ENCODE measurements at places on chromosomes 2 and 18. TPM values are rescaled to one million over a fixed set of nuclear protein-coding genes. Genes with fewer than 3 reads are reported as not detected.

The OXER1 gene
- total RNA-seq, result 0.43 TPM

The CCDC85A gene
- total RNA-seq, result 8.9 TPM

The RIF1 gene
- total RNA-seq, result 39.3 TPM

GRCh38 chr2:10407841-10408648 is 40.1 kb downstream of the ODC1 start:
- H3K27ac ChIP-seq, result no peak overlapping the region
- peaks cover 50% of the 10 kb centered on the region for H3K4me1 ChIP-seq
- H3K36me3 ChIP-seq, result no peaks in the 10 kb centered on the region

DNA sequence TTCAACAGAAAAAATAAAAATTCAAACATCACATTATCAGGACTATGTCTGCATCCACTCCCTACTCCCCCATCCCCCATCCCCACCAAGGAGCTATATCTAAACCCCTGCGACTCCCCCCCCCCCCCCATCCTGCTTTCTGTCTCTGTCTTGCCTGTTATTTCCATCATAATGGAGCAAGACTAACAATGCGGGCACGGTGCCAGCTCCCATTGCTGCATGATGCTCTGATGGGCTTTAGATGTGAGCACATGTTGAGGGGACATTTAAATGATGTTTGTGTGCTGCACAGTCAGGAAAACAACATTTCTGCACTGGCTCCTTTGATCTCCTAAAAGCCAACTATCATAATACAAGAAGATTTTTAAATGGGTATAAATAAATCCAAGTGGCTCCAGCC is 644.2 kb upstream of the SETBP1 start:
- H3K4me3 ChIP-seq, result no peak overlapping the region
- H3K27ac ChIP-seq, result no peak overlapping the region
- H3K27me3 ChIP-seq, result no peaks in the 10 kb centered on the region
- H3K36me3 ChIP-seq, result no peaks in the 10 kb centered on the region

The HNMT gene
- total RNA-seq, result 15.3 TPM

- H3K27ac ChIP-seq, result peak overlapping the region; percentile 71
- H3K36me3 ChIP-seq, result no peaks in the 10 kb centered on the region
- H3K27me3 ChIP-seq, result no peaks in the 10 kb centered on the region
Observed at GRCh38 chr2:240250985-240251847, 110.8 kb upstream of the OTOS start.

DNA sequence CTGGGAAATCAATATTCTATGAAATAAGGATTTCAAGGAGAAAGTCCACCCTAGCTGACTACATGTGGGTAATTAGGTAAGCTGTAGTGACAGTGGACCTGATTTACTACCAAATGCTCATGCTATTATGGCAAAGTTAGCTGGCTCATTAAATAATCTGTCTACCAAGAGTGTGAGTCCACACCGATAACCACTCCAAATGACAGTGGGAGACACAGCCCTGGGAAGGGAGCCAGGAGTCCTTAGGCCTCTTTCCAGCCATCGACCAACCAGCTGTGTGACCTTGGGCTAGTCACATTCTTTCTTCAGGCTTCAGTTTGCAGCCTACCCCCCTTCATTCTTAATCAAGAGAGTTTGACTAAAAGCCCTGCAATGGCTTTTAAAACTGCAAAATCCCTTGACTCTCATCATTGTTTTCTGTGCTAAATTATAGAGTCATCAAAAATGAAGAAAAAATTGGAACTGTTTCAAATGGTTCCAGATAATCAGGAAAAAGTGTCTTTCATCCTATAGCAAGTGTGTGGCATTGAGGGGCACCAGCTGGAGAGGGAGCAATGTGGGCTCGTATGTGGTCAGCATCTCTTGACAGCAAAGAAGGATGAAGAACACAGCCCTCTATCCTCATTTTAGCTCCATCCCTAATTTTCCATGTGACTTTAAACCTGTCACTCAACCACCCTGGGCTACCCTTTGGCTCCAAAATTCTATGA is 45.6 kb upstream of the SLC14A2 start:
- peaks cover 12% of the 10 kb centered on the region for H3K4me1 ChIP-seq
- no peak overlapping the region for H3K4me3 ChIP-seq
- no peak overlapping the region for H3K27ac ChIP-seq
- no peaks in the 10 kb centered on the region for H3K27me3 ChIP-seq
- DNase-seq, result peak; percentile 16

The FTCDNL1 gene
- total RNA-seq, result 0.45 TPM

DNA sequence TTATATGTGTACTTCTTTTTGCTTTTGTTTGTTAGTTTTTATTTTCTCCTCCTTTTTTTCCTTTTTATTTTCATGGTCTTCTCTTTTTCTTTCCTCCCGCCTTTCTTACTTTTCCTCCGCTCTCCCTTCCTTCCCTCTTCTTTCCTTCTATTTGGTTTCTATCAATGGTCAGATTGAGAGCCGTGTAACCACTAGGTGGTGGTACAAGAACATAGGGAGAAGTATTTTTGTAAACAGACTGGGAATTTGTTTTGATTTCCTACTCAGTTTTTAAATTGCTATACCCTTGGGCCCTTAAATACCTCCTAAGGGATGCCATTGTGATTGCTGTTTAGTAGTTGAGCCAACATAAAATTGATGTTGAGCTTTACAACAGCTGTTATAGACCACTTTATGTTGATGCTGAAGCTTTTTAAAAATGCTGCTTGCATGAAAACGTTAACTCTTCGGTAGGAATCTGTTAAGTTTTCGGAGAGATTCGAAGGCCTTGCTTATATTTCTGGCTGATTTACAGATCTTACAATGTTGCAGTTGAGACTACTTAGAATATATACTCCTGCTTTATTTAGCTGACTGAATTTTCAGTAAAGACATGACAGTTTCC is 124.2 kb downstream of the UBE2E3 start:
- peaks cover 15% of the 10 kb centered on the region for H3K4me1 ChIP-seq
- no peaks in the 10 kb centered on the region for H3K27me3 ChIP-seq
- H3K27ac ChIP-seq, result no peak overlapping the region
- peak; percentile 41 for DNase-seq

The SPP2 gene
- not detected for total RNA-seq

DNA sequence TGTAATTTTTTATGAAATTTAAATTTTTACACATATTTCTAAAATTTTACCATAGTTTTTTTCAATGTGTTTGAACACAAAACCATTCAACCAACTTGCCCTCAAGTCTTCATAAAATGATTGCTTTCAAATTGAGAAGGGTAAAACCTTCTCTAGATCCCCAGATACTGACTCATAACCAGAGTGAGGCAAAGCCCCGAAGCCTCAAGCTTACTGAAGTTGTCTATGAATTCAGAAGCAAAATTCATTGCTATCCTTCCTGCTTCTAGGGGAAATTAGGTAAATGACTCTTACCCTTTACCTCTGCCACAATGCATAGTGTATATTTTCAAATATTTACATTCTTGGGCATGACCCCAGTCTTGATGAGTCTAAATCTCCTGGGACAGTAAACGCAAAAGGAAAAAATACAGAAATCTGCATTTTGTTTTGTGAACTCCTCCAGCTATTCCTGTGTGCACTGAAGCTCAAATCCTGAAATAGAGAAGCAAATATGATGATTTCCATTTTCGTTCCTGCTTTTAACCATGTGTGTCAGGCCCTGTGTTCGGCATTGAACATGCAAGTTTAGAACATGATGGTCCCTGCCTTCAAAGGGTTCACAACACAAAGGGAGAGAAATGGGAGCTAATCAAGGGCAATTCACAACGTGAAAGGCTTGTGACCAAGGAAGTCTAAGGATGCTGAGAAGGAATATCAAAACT is 246.3 kb downstream of the SUCLG1 start:
- H3K4me1 ChIP-seq, result no peaks in the 10 kb centered on the region
- no peaks in the 10 kb centered on the region for H3K36me3 ChIP-seq
- H3K27me3 ChIP-seq, result no peaks in the 10 kb centered on the region

DNA sequence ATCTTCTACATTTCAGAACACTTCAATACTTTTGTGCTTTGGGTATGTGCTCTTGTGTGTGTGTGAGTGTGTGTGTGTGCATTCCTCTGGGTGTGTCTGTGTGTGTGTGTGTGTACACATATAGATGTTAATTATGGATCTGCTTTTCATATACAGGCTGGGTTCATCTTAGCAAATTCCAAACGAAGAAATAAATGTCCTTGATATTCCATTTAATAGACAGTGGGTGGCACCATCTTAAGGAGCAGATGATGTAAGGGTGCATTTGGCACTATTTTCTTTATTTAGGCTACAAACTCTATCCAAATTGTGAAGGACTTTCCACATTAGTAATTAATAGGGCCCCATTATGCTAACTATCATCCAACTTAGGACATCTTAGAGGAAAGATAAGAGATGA is 425.8 kb upstream of the POU3F3 start:
- H3K27ac ChIP-seq, result no peak overlapping the region
- H3K27me3 ChIP-seq, result no peaks in the 10 kb centered on the region
- no peak for DNase-seq
- H3K36me3 ChIP-seq, result no peaks in the 10 kb centered on the region
- H3K4me1 ChIP-seq, result peaks cover 17% of the 10 kb centered on the region

- H3K4me1 ChIP-seq, result no peaks in the 10 kb centered on the region
- no peaks in the 10 kb centered on the region for H3K36me3 ChIP-seq
- no peak overlapping the region for H3K4me3 ChIP-seq
Observed at GRCh38 chr2:83915381-83915780, 543.7 kb downstream of the SUCLG1 start.

- H3K36me3 ChIP-seq, result no peaks in the 10 kb centered on the region
- no peak overlapping the region for H3K27ac ChIP-seq
- H3K4me1 ChIP-seq, result peaks cover 1% of the 10 kb centered on the region
- peak; percentile 65 for DNase-seq
- H3K27me3 ChIP-seq, result no peaks in the 10 kb centered on the region
Observed at GRCh38 chr18:28019425-28020108, 157.4 kb downstream of the CDH2 start.

- H3K27me3 ChIP-seq, result no peaks in the 10 kb centered on the region
- peaks cover 11% of the 10 kb centered on the region for H3K4me1 ChIP-seq
- H3K36me3 ChIP-seq, result no peaks in the 10 kb centered on the region
- no peak overlapping the region for H3K4me3 ChIP-seq
- DNase-seq, result no peak
- no peak overlapping the region for H3K27ac ChIP-seq
Observed at GRCh38 chr2:230614040-230614439, 98.6 kb upstream of the CAB39 start.

DNA sequence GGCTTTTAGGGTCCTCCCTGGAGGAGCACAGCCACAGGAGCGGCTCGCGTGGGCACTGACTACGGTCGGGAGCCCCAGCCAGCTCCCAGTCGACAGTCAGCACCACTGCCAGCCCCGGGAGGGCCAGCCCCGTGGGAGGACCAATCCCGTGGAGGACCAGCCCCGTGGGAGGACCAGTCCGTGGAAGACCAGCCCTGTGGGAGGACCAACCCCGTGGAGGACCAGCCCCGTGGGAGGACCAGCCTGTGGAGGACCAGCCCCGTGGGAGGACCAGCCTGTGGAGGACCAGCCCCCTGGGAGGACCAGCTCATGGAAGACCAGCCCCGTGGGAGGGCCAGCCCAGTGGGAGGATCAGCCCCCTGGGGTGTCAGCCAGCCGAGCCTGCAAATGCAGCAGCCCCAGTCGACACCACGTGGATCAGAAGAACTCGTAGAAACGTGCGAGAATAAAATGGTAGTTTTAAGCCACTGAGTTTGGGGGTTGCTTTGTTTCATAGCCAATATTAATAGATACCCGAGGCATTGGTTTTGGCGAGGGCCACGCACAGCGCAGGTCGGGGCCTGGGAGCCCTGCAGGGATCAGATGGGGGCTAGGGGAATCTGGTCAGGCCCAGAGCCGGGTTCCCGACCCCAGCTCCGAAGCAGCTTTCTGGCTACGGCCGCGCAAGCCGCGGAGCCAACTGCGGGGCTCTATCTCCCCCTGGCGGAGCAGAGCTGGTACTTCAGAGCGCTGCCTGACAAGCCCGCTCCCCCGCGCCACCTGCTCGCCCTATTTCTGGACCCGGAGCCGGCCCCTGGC is 73.0 kb downstream of the TEX51 start:
- DNase-seq, result peak; percentile 41
- no peaks in the 10 kb centered on the region for H3K4me1 ChIP-seq
- peak overlapping the region; percentile 38 for H3K4me3 ChIP-seq
- H3K27me3 ChIP-seq, result peaks cover 14% of the 10 kb centered on the region
- no peaks in the 10 kb centered on the region for H3K36me3 ChIP-seq
- H3K27ac ChIP-seq, result no peak overlapping the region

DNA sequence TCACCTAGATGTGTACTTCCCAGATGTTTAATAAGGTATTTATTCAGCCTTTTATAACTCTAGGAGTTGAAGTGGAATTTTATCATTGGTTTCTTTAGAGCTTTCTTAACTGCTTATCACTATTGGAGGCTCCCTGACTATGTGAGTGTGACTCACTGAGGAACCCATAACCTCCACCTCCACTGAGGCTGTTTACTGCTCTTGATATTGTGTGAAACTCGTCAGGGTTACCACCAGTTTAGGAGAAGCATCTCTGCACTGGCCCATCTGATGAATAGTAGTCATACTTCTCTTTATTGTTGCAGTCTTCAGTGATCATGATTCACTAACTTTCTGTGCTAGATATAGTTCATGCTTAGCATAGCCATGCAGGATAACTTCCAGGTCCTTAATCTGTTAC is 79.6 kb upstream of the UBXN4 start:
- no peaks in the 10 kb centered on the region for H3K27me3 ChIP-seq
- peaks cover 4% of the 10 kb centered on the region for H3K4me1 ChIP-seq
- H3K4me3 ChIP-seq, result no peak overlapping the region
- H3K27ac ChIP-seq, result no peak overlapping the region
- peak; percentile 52 for DNase-seq
- peaks cover 5% of the 10 kb centered on the region for H3K36me3 ChIP-seq

DNA sequence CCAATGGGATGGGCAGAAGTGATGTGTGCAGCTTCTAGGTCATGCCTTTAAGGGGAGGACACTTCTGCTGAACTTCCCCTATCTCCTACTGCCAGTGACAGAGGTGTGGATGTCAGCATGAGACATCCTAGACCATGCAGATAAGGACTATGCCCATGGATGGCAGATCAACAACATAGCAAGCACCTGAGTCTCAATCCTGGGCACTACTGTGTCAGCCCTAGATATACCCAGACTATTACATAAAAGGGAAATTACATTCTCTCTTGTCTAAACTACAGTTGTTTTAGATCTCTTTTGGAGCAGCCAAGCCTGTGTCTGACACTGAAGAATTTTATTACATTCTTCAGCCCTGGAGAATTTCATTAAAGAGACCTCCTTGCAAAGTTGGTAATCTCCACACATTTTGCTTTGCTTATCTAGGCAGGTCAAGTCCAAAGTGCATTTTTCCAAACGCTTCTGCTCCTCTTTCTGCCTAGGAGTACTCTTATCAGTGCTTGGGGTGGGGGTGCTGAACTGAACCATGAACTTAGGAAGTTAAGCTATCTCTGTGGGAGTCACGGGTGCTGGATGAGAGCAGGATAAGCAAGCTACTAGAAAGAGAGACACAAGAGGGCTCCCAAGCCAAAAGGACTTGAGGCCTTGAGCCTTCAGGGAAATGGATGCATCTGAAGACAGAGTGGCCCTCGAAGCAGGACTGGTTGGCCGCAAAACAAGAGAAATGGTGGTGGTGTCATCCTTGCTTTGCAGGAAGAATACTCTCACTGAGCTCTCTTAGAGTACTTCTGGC is 95.2 kb upstream of the SPRED2 start:
- H3K4me1 ChIP-seq, result peaks cover 8% of the 10 kb centered on the region
- DNase-seq, result no peak
- no peaks in the 10 kb centered on the region for H3K27me3 ChIP-seq
- H3K36me3 ChIP-seq, result no peaks in the 10 kb centered on the region
- no peak overlapping the region for H3K4me3 ChIP-seq
- H3K27ac ChIP-seq, result no peak overlapping the region

The SERPINB3 gene
- not detected for total RNA-seq

The ELOA2 gene
- not detected for total RNA-seq

- H3K27ac ChIP-seq, result peak overlapping the region; percentile 43
- no peak for DNase-seq
- no peak overlapping the region for H3K4me3 ChIP-seq
- H3K27me3 ChIP-seq, result no peaks in the 10 kb centered on the region
- no peaks in the 10 kb centered on the region for H3K36me3 ChIP-seq
Observed at GRCh38 chr2:30421026-30421603, 25.9 kb upstream of the LCLAT1 start.
